Iris pigment epithelial cell (primary cell): ENCODE measurements at places on chromosomes 6 and 20.

DNA sequence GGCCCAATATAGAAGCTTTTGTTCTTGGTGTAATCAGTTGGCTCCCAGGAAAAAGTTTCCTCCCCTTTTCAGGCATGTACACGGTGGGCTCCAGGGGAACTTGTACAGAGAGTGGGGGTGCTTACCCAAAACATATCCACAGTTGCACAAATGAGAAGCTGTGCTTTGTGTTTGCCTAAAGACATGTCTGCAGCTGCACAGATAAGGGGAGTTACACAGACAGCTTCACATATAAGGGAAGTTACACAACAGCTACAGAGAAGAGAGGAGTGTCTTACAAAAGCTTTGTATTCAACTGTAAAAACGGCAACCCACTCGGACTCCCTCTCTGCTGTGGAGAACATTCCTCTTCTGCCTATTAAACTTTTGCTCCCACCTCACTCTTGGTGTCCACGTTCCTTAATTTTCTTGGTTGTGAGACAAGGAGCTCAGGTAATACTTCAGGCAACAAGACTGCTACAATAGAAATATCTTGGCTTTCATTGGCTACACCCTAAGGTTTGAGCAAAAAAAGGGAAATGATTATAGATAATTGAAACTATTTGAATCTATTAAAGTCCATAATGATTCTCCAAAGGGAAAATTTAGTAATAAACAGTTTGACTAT, 7.4 kb upstream of the PNRC1 start:
- peak; percentile 67 for DNase-seq

DNA sequence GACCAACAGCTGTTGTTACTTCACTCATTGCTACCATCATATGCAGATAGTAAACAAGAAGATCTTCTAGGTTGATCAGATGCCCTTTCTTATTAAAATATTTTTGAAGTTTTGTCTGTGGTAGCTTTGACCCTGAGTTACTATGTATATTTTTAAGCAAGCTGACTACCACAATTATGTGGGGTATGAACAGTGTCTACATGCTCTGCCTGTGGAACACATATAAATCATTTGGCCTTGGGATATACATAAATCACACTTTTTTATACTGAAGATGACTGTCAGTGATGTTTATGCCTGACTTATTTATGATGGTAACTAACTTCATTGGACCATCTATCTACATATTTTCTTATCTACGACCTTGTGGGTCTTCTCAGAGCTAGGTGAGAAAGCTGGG, 44.2 kb downstream of the LIN28B start:
- DNase-seq = no peak

- DNase-seq = peak; percentile 78
Observed at GRCh38 chr6:133983099-133983939, 30.3 kb downstream of the TBPL1 start.

- no peak for DNase-seq
Observed at GRCh38 chr20:15937179-15937578, 636.1 kb downstream of the KIF16B start.

GRCh38 chr20:15289337-15289736, 951.9 kb upstream of the FLRT3 start:
- DNase-seq = no peak

DNA sequence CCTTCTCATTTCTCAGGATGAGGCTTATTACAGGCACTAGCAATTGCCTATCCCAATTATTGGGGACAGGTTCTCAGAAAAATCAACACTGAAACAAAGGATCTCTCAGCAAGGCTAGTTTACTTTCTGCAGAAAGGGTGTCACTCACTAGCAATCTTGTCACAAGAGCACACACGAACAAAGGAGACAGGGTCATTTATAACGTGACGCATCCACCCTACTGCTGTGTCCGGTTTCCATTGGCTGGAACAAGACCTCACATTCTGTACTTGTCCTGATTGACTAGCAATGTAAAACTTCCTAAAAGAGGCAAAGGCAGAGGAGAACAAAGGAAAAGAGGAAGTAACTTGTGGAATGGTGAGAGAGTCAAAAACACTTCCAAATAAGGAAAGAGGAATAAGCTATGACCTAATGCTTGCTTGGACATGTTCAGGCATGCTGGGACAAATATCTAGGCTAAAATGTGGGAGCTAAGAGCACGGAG, 160.2 kb upstream of the STXBP5 start:
- peak; percentile 30 for DNase-seq

GRCh38 chr20:53597030-53597482, 3.4 kb upstream of the ZNF217 start:
- peak; percentile 64 for DNase-seq

GRCh38 chr20:16498526-16499253, 74.6 kb downstream of the KIF16B start:
- no peak for DNase-seq

DNA sequence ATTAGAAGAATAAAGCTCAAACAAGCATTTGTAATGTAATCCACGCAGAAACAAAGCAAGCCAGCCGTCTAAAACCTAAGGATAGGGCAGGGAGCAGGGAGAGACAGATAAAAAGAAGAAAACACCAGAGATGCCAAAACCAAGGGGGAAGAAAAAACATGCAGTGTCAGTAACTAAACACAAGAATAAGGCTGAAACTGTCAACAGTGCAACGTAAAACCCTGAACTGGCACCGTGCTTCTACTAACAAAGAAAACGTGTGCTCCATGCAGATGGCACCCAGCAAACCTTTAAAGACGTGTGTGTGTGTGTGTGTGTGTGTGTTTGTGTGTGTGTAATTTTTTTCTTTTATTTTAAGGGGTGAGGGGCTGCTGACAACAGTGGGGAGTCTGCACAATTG, 88.4 kb upstream of the TAB2 start:
- DNase-seq = no peak

DNA sequence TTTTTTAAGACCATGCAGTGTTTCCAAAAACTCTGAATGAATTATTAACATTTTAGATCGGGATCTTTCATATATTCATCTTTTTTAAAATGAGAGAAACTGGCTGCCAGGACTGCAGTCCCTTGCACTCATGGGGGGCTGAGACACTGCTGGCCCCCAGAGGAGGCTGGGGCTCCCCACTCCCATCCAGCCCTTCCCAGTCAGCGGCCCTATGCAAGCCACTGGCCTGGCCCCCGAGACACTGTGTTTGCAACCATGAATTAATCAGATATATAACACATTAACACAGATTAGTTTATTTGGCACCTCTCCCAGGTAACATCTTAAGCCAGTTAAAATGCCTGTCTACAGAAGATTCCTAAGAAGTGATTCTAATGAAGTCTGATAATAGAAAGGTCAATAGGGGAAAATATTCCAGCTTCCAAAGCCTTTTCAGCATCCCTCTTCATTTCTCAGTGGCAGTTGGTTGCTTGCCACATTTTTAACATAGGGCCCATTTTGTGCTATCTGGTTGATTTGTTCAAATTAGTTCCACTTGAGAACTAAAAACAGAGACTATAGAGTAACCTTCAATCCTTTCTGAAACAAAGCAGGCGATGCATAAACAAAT, 184.4 kb upstream of the FBXL4 start:
- no peak for DNase-seq

GRCh38 chr6:126312013-126312665, 27.8 kb upstream of the CENPW start:
- peak; percentile 4 for DNase-seq

DNA sequence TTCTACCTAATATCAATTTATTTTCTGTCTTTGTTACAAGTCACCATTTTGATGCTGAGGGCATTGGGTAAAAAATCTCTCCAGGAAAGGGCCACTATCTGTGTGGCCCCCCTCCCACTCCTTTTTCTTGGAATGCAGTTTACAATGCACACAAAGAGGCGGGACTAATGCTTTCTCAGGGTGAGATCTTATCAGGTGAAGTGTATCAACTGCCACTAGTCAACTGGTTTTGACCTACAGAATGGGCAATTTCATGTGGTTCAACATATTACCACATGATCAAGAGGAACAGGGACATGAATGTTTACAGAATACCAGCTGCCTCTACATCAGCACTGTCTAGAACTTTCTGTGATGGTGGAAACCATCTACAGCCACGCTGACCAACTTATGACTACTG, 3.7 kb downstream of the RRBP1 start:
- DNase-seq = no peak

- DNase-seq = peak; percentile 100
Observed at GRCh38 chr20:51366155-51366886, 176.2 kb downstream of the NFATC2 start.

GRCh38 chr6:154164397-154164796, 125.4 kb downstream of the OPRM1 start:
- peak; percentile 85 for DNase-seq

- DNase-seq = no peak
Observed at GRCh38 chr6:1593958-1594314, 15.8 kb upstream of the FOXC1 start.

GRCh38 chr6:144006736-144007477, 1.2 kb downstream of the PLAGL1 start:
- DNase-seq = peak; percentile 73

DNA sequence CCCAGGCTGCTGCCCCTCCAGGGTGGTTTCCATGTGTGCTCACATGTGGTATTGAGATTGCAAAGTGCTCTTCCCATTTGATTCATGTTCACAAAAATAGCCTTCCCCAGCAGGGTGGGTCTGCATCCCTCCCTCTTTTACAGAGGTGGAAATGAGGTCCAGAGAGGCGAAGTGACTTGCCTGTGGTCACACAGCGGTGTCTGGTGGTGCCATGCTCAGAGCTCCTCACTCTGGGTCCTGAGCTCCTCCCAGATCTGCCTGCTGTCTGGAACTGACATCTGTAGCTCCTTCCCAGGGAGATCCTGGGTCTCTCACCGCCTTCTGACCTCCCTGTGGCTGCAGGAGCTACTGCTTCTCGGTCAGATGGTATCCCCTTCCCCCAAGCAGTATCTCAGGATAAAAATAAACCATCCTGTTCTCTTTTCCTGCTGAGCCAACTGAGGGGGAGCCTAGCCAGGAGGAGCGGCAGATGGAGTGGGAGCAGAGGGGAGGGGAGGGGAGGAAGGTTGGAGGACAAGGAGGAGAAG, 11.9 kb downstream of the CD40 start:
- DNase-seq = no peak

- DNase-seq = no peak
Observed at GRCh38 chr20:48069596-48069995, 284.3 kb upstream of the SULF2 start.

DNA sequence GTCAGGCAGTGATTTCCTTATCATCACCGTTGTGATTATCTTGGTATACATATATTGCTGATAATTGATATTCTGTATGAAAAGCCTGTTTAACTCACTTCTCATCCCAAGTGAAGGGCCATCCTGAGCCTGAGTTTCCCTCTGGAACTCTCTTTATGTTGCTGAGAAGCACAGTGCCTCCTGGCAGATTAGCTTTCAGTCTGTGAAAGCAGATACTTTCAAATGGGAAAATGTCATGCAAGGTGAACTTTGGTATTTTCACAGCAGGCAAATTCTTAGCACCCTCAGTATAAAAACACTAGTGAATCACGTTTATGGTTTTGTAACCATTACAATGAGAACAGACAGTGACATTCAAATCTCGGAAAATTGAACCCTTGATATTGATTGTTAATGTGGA, 151.6 kb downstream of the PRIM2 start:
- peak; percentile 17 for DNase-seq

GRCh38 chr6:135052939-135053338, 1.7 kb downstream of the HBS1L start:
- DNase-seq = no peak

- no peak for DNase-seq
Observed at GRCh38 chr6:85744433-85744970, 101.8 kb upstream of the SYNCRIP start.

GRCh38 chr6:142027074-142027473, 105.7 kb upstream of the GJE1 start:
- DNase-seq = no peak
